ENCODE measurements at places on chromosomes 16 and 17. TPM values are rescaled to one million over a fixed set of nuclear protein-coding genes. Genes with fewer than 3 reads are reported as not detected.

- no peak for DNase-seq
These were observed 87.7 kb downstream of the C16orf95 start for GRCh38 chr16:87229230-87230188.

- no peak for DNase-seq
These were observed 1.6 kb downstream of the CYGB start for GRCh38 chr17:76535788-76536510.

C16orf86 gene
- 2.1 TPM for polyA plus RNA-seq

ITGB4 gene
- 4.0 TPM for polyA plus RNA-seq

DNA sequence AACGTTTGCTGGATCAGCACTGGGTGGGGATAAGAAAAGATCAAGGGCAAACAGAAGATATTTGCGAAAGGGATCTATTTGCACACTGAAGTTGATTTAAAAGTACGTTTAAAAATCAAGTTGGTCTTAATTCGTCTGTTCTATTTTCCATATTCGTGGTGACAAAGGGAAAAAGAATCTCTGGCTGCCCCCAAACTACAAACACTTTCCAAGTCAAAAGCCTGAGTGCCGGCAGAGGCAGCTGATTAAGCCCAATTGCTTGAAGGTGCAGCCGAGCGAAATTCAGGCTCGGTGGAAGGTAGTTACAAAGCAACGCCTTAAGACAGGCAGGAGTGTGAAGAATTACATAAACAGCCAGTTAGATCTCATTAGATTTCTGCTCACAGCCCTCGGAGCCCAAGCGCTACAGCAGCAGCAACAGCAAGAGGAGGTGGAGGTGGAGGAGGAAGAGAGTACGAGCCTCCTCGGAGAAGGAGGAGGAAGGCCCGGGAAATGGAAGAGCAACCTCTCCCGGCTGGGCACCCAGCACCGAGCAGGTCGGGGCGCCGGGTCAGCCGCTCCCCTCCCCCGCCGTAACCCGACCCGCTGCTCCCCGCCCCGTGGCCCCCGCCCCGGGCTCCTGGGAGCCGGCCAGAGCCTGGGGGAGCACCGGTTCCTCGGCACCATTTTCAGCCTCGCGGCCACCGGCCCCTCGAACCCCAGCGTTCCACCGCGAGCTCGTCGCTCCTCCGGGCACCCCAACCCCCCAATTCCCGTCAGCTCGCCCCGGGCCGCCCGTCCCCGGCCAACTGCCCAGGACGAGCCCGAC, 890 bp downstream of the TOB1 start:
- DNase-seq, result peak; percentile 70

GRCh38 chr17:67449845-67450755, 73.0 kb downstream of the PITPNC1 start:
- no peak for DNase-seq

GRCh38 chr17:35584061-35584460, 3.1 kb upstream of the AP2B1 start:
- no peak for DNase-seq

ASPA gene
- 0.26 TPM for polyA plus RNA-seq

CENPN gene
- polyA plus RNA-seq, result 1.9 TPM

C16orf54 gene
- 0.15 TPM for polyA plus RNA-seq

DNA sequence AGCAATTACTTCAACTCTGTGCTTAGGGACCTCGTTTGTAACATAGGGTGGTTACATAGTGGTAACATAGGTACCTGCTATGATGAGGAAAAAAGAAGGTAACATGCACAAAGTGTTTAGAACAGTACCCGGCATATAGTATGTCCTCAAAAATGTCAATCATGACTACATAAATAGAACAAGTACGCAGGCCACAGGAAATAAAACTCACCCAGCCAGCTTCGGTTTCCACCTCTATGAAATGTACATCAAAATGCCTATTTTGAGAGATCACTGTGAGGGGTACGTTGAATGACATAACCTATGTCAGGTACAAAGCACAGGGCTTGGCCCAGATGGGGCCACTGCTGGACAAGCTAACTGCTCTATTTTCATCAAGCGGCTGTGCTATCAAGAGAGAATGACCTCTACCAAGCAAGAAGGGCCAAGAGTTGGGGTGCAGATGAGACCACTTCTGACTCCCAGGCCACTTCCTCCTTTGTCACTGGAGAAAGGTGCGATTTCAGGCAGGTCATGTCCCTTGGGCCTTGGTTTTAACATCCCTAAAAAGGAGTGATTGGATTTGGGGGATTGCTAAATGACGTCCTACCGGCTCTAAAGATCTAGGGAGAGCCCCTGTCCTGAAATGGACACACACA, 45.4 kb downstream of the WSB1 start:
- DNase-seq, result no peak

CDH11 gene
- polyA plus RNA-seq, result 1.4 TPM
